ENCODE measurements at places on chromosomes 5 and 9. TPM values are rescaled to one million over a fixed set of nuclear protein-coding genes. Genes with fewer than 3 reads are reported as not detected.

Gene FBLL1
- total RNA-seq, result 1.8 TPM

DNA sequence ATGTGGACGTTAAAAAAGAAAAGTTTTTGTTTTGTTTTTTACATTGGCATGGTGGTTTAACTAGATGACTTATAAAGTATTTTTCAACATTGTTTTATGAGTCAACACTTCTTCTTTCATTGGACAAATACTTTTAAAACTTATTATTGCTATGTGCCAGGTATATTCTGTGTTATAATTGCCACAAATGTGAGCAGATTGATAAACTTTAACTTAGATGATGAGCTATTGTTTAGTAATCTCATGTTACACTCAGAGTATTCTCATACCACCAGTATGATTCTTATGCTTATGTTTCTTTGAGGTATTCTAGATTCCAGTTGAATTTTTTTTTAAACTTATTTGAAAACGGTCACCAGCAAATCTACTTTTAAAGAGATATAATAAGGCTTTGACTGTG is 60.3 kb downstream of the RASA1 start:
- no peak for DNase-seq

DNA sequence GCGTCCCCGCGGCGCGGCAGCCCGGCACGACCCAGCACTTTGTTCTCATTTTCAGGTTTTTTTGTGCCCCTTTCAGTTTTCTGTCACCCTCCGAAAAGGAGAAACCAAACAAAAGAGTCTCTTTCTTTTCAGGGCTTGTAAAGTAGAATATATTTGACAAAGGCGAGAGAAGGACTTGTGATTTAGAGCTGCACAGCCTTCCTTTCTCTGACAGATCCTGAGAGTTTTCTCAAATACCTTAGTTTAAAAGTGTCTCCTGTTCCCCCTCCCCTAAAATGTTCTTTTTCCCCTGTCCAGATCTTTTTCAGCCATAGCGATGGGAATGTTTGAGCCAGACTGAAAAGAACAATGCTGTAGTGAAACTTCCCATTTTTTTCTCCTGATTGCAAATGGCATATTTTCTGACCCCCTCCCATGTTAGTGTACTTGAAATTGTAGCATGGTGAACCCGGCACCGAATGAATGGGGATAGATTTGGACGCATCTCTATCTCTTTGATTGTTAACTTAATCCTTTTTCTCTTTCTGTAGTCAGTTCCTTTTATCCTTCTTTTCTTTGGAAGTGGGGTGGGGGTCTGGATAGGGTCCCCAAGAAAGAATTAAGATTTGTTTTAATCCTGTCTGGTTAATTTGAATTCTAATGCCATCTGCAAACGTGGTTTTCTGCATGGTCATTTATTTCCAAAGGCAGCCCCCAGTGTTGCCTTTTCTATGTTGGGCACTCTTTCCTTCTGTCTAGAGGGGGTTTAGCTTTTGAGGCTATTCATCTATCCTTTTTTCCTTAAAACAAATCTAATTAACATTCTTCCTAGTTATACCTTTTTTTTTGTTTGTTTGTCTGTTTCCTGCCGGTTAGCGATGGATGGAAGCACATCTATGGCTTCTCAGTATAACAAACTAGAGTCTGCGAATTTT is 2.2 kb downstream of the ZSWIM6 start:
- DNase-seq, result no peak

GRCh38 chr9:108588246-108588645 is 267.5 kb downstream of the ACTL7B start:
- no peak for DNase-seq
